DMS153 (cell line): ENCODE measurements at places on chromosomes 13 and 19.

DNA sequence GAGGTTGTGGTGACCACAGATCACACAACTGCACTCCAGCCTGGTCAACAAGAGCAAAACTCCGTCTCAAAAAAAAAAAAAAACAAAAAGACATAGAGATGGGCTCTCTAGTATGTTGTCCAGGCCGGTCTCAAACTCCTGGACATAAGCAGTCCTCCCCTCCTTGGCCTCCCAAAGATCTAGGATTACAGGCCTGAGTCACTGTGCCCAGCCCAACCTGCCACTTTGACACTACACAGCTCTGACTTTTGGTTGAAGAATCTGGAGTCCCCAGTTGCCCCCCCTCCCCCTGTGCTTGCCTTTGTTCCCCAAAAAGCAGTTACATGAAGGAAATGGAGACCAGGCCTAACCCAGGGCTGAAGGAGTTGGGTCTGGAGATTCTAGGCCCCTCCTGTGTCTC is 12.9 kb downstream of the CARM1 start:
- DNase-seq: no peak

GRCh38 chr19:686589-687297 is 8.5 kb downstream of the PRSS57 start:
- DNase-seq: no peak

DNA sequence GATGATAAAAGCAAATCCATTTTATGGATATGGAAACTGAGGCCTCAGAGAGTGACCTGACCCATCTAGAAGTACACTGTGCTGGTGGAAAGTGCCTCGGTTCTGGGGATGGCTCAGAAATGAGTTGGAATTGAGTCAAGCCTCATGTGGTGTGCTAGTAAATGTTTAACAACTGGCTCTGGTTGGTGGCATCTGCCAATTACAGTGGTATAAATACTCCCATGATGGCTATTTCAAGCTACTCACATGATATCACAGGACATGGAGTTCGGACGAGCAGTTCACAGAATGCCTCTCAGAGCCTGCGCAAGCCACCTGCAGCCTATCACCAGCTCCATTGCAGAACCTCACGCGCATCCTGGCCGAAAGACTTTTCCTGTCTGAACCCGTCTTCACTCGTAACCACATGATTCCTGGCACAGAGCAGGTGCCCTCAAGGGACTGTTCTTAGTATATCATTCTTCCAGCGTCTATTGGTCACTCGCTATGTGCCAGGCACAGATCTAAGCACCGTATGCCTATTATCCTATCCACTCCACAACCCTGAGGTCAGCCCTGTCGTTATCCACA is 9.1 kb downstream of the TMEM150B start:
- no peak for DNase-seq

- DNase-seq: peak; percentile 47
Measured at GRCh38 chr19:18450931-18451836, 13.3 kb upstream of the ISYNA1 start.

- no peak for DNase-seq
Measured at GRCh38 chr19:48370955-48371354, 6.8 kb downstream of the SYNGR4 start.

DNA sequence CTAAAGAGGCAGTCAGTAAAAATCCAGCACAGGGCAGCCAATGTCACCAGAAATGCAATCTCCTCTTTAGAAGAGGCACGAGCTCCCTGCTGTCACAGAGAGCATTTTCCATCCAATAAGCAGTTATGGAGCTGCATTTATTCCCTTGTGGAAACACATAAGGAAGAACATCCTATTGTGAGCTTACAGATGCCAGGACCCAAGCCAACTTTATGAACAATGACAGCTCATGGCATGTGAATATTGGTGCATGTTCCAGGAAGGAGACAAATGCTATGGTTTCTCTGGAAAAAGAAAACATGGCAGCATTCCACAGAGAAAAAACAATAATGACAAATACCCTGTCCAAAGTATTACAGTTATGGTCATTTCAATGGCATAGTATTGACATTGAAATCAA is 955.6 kb downstream of the UQCRFS1 start:
- DNase-seq: no peak

- DNase-seq: no peak
Measured at GRCh38 chr13:83229574-83230305, 652.5 kb downstream of the SLITRK1 start.

DNA sequence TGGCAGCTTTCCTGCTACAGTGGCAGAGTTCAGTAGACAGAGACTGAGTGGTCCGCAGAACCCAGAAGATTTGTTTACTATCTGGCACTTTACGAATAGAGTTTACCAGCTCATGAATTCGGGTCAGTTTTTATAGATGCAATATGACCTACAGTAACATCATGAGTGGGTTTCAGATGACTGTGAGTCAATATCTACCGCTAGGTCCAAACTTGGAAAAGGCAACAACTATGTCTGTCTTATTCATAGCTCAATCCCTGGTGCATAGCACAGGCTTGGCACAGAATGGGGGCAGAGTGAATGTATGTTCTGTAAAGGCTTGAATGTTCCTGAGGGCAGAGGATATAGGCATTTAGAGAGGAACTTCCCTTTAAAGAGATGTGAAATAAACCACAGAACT is 65.2 kb downstream of the RAP2A start:
- DNase-seq: no peak

DNA sequence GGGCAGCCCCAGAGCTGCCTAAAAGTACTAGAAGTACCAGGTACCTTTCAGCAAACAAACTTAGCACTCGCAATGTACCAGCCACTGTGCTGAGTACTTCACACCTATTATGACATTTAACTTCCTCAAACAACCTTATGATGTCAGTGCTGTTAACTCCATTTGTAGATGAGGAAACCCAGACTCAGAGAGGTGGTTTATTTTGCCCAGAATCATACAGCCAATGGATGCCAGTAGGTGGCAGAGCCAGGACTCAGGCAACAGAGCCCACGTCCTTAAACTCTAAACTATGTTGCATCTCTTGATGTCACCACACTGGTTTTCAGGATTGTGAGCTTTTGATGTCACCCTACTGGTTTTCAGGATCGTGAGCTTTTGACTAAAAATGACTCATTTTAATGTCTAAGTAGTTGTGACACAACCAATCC is 78.9 kb downstream of the FLT1 start:
- DNase-seq: peak; percentile 9

- DNase-seq: peak; percentile 94
Measured at GRCh38 chr19:48614436-48615230, at the start of gene FAM83E. TSS of gene FAM83E (minus strand) at chr19:48615076. CDS start at chr19:48613372, 1,704 bp downstream.

- no peak for DNase-seq
Measured at GRCh38 chr13:51328488-51328887, 11.0 kb upstream of the SERPINE3 start.

DNA sequence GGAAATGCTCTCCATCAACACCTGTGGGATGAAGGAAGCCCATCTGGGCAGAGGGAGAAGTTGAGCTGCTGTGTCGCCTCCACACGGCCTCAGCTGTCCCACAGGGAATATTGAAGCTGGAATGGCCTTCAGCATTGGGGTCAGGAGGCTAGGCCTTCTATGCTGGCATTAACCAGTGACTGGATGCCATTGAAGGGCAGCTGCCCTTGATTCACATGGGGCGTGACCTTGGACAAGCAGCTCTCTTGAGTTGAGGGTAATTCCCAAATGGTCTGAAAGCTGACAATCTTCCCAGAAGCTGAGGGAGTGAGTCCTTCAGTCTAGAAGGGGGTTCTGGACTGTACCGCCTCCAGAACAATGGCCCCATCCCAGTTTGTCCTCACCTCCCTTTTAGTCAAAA is 6.7 kb downstream of the BCL3 start:
- DNase-seq: no peak

DNA sequence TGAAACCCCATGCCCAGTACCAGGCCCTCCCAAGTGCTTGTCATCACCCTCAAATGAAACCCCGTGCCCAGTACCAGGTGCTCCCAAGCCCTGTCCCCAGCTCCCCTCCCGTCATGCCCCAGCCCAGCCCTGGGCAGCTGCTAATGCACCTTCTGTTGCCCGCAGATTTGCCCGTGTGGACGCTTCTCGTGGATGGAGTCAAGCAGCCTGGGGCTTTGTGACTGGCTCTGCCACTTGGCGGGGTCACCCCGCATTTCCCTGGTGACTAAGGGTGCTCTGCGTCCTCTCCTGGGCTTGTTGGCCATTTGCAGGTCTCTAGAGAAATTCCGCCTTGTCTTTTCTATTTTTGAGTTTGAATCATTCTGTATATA is 82.7 kb downstream of the ATP11A start:
- DNase-seq: no peak

GRCh38 chr13:66003558-66003957 is 1226.6 kb downstream of the PCDH9 start:
- no peak for DNase-seq

GRCh38 chr13:40223585-40223984 is 442.9 kb downstream of the FOXO1 start:
- DNase-seq: no peak

DNA sequence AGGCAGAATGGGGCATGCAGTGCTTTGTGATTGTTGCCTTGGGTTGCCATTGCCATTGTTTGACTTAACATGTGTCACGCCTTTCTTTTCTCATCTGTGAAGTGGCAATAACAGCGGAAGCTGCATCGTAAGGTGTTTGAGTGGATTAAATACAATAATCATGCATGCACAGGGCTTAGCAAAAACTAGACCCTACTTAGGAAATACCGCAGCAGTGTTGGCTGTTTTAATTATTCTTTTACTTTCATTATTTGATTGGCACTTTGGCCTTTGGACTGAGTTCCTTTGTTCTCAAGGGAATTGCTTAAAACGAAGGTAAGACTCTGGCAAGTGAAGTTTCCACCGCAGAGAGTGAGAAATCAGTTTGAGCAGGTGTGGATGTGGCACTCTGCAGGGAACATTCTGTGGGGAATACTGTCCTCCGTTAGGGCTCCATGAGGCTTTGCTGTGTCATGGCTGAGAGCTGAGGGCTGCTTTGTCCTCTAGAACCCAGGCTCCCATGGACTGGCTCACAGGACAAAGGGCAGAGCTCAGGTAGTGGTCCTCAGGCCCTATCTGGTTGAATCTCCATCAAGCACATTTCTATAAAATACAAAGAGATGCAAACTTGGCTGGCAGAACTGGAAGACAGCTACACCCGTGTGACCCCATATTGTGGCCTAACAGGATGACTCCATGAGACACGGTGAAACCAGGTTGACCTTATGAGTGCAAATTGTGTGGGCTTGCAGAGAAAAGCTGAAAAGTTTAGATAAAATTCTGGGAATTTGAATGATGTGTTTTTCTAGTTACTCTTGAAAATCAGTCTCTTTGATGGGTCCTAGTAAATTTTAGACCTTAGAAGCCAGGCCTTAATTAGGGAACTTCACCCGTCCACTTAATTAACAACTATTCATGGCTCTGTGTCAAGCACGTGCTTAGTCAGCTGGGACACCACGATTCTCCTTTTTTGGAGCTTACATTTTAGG is 407.2 kb downstream of the KCNRG start:
- peak; percentile 20 for DNase-seq

DNA sequence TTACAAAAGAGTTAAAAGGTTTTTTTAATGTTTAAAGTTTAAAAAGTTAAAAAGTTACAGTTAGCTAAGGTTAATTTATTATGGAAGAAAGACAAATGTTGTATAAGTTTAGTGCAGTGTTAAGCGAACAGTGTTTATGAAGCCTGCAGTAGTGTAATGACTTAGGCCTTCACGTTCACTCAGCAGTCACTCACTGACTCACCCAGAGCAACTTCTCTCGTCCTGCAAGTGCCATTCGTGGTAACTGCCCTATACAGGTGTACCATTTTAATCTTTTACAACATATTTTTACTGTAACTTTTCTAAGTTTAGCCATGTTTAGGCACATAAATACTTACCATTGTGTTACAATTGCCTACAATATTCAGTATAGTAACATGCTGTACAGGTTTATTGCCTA is 398.2 kb upstream of the NBEA start:
- no peak for DNase-seq

DNA sequence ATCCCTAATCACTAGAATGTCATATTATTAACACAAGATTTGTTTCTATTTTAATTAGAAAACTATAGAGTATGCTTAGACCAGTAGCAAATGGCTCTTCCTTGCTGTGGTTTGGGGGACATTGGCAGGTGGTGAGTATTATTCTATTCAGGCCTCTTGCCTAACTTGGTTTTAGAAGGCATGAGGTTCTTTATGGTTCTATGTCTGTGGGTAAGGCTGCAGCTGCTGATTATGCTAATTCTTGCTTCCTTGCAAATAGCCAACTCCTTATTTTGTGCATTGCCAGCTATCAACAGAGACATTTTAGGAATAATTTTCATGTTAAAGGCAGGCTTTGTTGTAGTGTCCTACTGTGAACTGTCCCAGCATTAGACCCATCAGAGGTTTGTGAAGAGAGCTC is 1344.9 kb downstream of the UQCRFS1 start:
- DNase-seq: no peak

DNA sequence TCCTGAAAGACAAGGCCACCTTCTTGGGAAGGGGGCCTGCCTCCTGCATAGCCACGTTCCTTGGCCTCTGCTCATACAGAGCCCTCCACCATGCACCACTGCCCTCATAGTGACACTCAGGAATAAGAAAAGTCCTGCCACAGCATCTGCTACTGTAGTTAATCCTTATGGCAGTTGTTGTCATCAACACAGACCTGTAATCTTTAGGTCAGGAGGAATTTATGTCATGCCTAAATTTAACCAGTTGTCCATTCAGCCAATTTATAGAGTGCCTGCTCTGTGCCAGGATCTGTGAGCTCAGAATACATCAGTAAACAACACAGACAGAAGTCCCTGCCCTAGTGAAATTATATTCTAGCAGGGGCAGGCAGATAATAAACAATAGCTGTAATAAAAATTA is 44.4 kb downstream of the FAM124A start:
- no peak for DNase-seq

GRCh38 chr13:72258340-72258981 is 391.5 kb upstream of the DACH1 start:
- DNase-seq: no peak

DNA sequence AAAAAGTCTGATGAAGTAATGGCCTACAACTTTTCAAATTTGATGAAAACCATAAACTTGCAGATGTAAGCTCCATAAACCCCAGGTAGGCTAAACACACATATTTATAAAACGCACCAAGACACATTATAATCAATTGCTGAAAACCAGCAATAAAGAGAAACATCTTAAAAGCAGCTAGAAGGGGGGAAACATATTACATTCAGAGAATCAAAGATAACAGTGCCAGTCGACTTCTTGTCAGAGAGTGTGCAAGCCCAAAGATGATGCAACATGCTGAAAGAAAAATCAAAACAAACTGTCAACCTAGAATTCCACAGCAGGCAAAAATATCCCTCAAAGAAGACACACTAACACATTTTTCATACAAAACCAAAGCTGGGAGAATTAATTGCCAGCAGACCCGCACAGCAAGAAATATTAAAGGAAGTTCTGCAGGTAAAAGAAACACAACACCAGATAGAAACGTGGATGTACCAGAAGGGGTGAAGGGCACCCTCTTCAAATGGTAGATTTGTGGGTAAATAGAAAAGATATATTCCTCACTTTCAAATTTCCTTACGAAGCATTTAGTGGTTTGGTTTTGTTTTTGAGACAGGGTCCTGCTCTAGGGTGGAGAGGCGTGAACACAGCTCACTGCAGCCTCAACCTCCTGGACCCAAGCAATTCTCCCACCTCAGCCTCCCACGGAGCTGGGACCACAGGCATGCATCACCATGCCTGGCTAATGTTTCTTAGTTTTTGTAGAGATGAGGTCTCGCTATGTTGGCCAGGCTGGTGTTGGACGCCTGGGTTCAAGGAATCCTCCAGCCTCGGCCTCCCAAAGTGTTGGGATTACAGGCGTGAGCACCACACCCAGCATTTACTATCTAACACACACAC is 16.5 kb upstream of the ATP1A3 start:
- DNase-seq: no peak
